ENCODE measurements at places on chromosomes 4 and X. TPM values are rescaled to one million over a fixed set of nuclear protein-coding genes. Genes with fewer than 3 reads are reported as not detected.

GRCh38 chr4:39563346-39563847, 36.2 kb upstream of the UGDH start:
- peaks cover 9% of the 10 kb centered on the region for H3K36me3 ChIP-seq
- H3K4me1 ChIP-seq: peaks cover 2% of the 10 kb centered on the region
- H3K27me3 ChIP-seq: no peaks in the 10 kb centered on the region
- no peak overlapping the region for H3K27ac ChIP-seq
- no peak for DNase-seq

KLHL15 gene
- 14.2 TPM for total RNA-seq

DNA sequence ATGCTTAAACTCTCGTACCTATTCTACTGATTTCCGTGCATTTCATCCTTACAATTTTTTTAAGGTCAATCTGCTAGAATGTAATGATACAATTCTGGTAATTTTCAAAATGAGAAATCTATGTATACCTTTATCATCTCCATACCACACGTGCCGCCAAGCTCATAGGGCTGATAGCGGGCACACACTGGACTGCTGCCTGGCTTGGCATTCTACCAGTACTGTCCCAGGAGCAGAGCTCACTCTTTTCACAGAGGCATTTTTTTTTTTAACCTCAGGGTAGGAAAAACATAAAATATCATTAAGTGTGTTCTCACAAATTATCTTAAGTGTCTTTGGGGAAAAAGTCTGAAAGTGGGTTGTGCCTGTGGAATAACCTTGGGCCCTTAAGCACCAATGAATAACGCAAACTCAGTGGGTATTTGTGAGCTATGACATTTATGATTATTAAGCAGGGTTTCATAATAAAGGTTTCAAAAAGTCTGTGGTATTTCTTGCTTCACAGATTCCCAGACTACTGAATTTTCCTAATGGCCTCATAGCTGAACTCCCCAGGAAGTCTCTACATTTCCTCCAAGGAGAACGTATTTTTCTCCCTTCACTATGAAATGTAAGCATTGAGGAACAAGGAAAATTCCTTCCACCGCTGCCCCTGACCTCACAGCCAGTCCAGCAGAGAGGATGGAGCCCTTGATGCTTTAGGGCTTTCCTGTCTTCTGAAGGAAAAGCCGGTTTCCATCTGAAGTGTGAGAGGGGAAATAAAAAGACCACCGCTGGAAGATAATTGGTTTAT, 125.2 kb downstream of the ELOVL6 start:
- no peak overlapping the region for H3K4me3 ChIP-seq
- H3K27me3 ChIP-seq: no peaks in the 10 kb centered on the region
- no peak for DNase-seq
- peaks cover 8% of the 10 kb centered on the region for H3K4me1 ChIP-seq
- H3K36me3 ChIP-seq: no peaks in the 10 kb centered on the region

DNA sequence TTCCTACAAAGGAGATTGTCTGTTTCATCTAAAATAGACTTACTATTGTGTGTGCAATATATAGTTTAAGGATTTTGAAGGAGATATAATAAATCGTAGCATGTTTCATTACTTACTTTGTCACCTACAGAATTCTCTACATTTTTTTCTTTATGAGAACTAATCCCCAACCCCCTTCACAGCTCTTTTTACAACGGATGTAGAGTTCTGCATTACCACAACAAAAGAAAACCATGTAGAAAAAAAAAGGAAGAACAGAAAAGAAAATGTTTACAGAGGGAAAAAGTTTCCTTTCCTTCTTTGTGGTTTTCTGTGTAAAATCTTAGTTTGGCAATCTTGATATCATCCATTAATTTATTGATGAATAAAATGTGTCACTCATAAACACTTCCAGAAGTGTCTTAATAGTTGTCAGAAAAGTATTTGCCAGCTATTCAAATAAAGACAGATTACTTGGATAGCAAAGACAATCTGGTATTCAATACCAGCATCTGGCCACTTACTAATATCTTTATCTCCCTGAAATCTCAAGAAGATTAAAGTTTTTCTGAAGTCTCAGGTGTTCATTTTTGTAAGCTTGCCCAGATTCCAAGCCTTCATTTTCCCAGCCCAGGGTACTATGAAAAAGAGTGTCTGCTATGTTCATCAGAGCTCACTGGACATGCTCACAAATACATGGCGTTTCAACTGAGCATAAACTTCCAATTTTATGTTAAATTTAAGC, 806.8 kb downstream of the PCDH19 start:
- no peaks in the 10 kb centered on the region for H3K27me3 ChIP-seq
- H3K36me3 ChIP-seq: no peaks in the 10 kb centered on the region
- no peak overlapping the region for H3K4me3 ChIP-seq
- H3K27ac ChIP-seq: no peak overlapping the region
- H3K4me1 ChIP-seq: no peaks in the 10 kb centered on the region
- DNase-seq: no peak

PTCHD1 gene
- not detected for total RNA-seq

NUDT10 gene
- 2.7 TPM for total RNA-seq

DNA sequence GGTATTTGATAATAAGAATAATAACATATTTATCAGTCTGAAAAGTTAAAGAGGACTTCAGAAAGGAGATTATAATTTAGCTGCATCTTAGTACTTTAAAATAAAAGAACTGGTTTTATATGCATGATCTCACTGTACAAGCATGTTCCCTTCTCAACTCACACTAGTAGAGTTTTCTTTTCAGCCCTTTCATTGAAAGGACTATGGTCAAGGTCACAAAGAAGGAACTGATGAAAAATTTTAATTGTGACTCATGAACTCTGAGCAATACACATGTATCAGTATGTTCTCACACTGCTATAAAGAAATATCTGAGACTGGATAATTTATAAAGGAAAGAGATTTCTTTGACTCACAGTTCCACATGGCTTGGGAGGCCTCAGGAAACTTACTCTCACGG, 73.7 kb upstream of the NDST4 start:
- no peaks in the 10 kb centered on the region for H3K36me3 ChIP-seq
- DNase-seq: no peak
- peaks cover 3% of the 10 kb centered on the region for H3K4me1 ChIP-seq
- H3K27me3 ChIP-seq: no peaks in the 10 kb centered on the region
- no peak overlapping the region for H3K4me3 ChIP-seq
- H3K27ac ChIP-seq: no peak overlapping the region

DNA sequence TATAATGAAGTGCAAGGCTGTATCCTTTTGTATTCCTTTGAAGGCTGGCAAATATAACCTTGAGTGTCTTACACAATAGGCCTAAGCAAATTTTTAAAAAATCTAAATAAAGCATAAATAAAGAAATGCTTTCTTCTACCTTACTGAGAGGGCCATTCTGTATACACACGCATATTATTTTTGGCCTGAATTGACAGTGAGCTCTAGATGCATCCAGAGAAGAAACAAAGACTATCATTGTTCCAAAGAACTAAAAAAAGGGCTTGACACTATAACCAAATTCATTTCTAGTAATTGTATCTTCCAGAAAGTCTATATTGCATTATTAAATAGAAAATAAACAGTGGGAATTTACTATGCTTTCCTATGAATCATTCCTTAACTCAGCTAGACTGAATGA, 100.2 kb downstream of the MAGEB17 start:
- no peaks in the 10 kb centered on the region for H3K4me1 ChIP-seq
- DNase-seq: no peak
- no peaks in the 10 kb centered on the region for H3K36me3 ChIP-seq
- H3K27ac ChIP-seq: no peak overlapping the region

GPR78 gene
- total RNA-seq: not detected

DNA sequence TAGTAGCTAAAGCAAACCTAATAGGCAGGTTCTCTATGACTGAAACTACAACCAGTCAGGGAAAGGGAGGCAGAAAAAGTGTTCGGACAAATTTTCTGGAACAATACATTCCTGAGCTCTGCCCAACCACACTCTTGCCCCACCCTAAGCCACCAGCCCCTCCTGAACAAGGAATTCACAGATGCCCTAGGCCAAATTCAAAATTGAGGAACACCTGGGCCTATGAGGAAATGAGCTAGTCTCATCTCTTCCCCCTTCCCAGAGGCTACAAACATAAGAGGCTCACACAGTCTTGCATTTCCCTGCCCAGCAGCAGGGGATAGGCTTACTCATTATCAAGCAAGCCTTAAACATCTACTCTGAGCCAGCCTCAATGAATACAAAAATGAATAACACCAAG, 284.7 kb downstream of the ZNF674 start:
- no peak overlapping the region for H3K4me3 ChIP-seq
- no peaks in the 10 kb centered on the region for H3K36me3 ChIP-seq
- H3K27ac ChIP-seq: no peak overlapping the region
- H3K4me1 ChIP-seq: peaks cover 3% of the 10 kb centered on the region
